MV-4-11 (cell line): ENCODE measurements at places on chromosomes 7 and 10.

DNA sequence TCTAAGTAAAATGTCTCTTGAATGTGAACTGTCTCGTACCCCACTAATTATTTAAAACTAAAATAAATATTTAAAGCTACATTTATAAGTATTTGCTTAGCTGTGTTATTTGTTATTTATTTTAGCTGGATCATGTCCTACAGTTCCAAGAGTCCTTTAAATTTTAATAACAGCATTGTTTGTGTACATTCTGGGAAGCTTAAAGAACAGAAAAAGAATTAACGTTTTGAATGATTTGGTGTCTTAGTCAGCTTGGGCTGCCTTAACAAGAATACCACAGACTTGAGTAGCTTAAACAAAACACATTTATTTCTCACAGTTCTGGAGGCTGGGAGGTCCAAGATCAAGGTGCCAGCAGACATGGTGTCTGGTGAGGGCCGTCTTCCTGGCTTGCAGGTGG lies 107.4 kb downstream of the ITIH5 start:
- no peak for DNase-seq

DNA sequence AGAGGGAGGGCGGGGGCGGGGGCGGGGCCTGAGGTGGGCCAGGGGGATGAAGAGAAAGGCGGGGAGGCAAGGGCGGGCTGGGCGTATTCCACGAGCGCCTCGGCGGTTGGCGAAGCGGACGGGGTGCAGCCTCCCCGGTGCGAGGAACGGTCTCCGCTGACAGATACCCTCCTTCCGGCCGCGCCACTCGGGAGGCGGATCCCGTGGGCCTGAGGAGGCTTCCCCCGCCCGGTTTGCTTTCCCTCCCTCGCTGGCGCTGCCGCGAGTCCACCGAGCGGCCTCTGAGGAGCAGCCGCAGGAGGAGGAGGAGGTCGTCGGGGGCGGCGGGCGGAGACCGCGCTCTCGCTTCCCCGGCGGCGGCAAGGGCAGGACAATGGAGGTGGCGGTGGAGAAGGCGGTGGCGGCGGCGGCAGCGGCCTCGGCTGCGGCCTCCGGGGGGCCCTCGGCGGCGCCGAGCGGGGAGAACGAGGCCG lies at the start of gene TRIM24:
Gene TRIM24 (plus strand): TSS at position 84 of the 473 bp plus-strand sequence. CDS start 290 bp downstream, at position 374.
- no peak for DNase-seq

- no peak for DNase-seq
These were observed 172.3 kb upstream of the CTBP2 start for GRCh38 chr10:125332548-125333208.

DNA sequence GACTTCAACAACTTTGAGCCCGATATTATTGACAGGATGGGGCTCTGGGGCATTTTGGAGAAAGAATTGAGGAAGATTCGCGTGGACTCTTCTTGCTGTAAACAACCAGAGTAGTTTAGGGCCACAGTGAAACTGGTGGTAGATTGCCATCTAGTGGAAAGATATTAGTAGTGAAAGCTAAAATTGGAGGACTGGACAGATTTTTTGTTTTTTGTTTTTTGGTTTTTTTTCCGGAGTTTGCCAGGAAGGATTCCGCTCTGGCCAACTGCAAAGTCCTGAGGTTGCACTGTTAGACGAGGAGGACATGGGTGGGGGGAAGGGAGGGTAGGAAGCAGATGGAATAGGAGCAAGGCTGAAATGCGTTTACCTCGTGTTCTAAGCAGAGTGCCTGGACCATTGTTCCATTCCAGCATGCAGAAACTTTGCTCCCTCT lies 11.7 kb downstream of the NOBOX start:
- no peak for DNase-seq

GRCh38 chr7:25863005-25863728 lies 288.8 kb upstream of the NFE2L3 start:
- DNase-seq: no peak

DNA sequence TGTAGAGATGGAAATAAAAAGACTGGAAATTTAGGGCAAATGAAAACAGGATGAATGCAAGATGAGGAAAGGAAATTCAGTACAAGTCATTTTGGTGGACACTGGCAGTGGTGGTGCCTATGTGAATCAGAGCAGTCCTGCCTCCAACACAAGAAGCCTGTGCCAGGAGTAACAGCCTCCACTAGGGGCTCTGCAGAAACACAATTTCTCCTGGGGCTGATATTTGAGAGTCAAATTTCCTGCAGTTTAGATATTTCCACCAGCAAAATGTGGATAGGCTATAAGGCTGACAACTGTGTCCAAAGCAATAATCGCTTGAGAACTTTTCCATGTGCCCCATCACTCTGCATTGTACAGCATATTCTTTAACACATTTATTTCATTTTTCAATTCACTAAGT lies 4.7 kb upstream of the PLXDC2 start:
- DNase-seq: peak; percentile 35

GRCh38 chr10:24210501-24210900 lies 1.6 kb downstream of the KIAA1217 start:
- no peak for DNase-seq

DNA sequence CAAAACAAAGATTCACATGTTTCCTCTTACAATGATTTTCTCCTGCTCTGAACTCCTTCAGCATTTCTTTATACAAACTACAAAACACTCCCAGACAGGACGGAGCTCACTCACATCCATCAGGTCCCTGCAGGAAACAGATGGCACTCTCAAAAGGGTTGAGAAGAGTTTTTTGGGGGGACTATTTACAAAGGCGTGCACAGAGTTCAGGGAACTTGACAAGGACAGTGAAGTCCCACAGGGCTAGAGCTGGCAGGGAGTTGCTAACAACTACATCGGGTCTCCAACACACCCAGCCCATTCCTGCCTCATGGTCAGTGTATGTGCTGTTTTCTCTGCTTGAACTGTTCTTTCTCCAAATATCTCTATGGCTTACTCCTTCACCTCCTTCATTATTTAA lies 24.7 kb upstream of the YAE1 start:
- DNase-seq: no peak

GRCh38 chr7:76294344-76295024 lies 8.0 kb upstream of the HSPB1 start:
- peak; percentile 88 for DNase-seq

GRCh38 chr7:39221901-39222300 lies 244.2 kb downstream of the POU6F2 start:
- no peak for DNase-seq

- no peak for DNase-seq
These were observed 19.5 kb upstream of the MMP21 start for GRCh38 chr10:125795128-125795527.

GRCh38 chr10:85645926-85646711 lies 720.5 kb downstream of the GRID1 start:
- no peak for DNase-seq

- no peak for DNase-seq
These were observed 213.6 kb downstream of the CELF2 start for GRCh38 chr10:11231285-11231684.

DNA sequence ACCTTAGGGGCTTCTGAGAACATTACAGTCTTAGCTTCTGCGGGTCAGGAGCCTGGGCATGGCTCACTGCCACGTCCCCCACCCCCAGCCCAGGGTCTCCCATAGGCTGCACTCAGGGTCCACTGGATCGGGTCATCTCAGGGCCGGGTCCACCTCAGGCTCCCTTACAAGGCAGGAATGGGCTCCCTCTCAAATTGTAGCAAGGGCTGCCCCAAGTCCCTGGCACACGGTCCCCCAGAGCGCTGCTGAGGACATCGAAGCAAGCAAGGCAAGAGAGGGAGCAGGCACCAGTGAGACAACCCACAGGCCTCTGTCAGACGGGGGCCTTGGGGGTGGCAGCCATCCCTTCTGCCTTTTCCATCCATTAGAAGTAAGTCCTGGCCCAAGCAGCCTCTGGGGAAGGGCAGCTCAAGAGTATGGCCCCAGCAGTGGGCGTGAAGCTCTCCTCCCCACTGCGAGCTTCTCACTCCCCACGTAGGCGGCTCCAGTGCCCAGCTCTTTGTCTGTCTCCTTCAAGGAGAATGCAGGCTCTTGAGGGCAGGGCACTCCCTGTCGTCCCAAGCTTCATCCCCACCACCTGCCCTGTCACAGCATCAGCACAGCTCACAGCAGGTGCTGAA lies 18.0 kb upstream of the RET start:
- no peak for DNase-seq

- DNase-seq: no peak
These were observed 258.3 kb downstream of the SNX13 start for GRCh38 chr7:17681965-17682364.

GRCh38 chr7:127776776-127777386 lies 124.9 kb downstream of the SND1 start:
- DNase-seq: no peak

DNA sequence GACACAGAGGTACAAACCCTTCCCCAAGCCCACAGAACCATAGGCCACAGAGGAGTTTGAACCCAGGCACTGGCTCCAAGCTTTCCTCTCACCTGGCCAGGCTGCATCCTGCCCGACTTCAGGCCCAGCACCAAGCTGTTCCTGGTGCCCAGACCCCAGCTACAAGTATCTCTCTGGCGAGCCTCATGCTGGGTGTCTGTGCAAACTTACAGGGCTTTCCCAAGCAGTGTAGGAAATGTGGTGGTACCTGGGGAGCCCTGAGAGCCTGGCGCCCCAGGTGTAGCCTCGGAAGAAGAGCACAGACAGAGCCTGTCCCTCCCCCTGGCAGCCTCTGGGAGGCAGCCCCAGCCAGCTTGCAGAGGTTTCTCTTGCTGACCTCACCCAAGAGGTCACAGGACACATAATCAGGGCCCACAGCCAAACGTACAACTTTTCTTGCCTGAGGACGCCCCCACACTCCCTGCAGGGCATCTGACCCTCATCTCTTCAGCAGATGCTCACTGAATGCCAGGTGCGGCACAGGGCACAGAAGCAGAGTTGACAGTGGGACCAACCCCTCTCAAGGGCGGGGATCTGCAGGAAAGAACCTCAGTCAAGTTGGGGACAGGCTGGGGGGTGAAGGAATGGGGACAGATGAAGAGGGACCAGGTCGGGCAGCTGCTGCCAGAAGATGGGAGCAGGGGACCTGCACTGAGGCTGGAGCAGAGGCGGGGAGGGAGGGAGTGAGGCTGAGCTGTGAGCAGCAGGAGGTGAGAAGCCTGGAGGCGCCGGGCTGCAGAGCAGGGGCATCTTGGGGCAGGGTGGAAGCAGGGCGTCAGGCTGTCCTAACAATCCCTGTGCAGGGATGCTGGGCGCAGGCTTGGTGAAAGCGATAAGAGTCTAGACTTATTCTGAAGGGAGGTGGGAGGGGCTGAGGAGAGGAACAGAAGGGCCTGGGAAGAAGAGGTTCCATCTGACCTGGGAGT lies 16.3 kb upstream of the MYL7 start:
- no peak for DNase-seq

GRCh38 chr7:6409944-6410693 lies 37.6 kb downstream of the DAGLB start:
- no peak for DNase-seq
